ENCODE measurements at places on chromosomes 12 and 14.

DNA sequence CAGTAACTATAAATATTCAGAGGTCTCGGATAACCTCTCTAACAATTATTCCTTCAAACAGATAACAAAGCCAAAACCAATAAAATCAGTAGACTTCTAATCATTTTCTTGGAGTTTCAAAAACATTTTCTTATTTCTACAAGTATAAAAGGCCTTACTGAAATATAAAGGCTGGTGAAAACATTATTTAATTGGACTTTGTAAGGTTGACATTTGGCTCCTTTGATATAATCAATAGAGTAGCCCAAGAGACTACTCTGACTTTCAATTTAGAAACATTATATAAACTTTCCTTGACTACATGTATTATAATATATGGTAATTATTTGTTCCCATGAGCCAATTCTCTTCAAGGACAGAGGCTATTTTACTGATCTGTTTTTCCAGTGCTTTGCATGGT, 68.3 kb downstream of the OSBPL8 start:
- DNase-seq = no peak

DNA sequence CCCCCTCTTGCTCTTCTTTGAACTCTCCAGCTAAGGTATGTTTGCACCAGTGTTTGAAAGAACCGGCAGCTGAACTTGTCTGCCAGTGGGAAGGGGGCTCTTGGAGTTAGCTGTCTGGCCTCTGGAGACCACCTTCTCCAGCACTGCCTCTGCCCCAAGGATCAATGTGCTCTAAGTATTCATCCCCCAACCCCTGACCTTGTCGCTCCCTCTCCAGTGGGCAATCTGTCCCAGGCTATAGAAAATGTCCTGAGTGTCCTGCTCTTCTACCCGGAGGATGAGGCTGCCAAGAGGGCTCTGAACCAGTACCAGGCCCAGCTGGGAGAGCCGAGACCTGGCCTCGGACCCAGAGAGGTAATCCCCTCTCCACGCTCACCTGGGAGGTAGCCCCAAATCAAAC, 2.8 kb downstream of the P3H3 start:
- DNase-seq = no peak

DNA sequence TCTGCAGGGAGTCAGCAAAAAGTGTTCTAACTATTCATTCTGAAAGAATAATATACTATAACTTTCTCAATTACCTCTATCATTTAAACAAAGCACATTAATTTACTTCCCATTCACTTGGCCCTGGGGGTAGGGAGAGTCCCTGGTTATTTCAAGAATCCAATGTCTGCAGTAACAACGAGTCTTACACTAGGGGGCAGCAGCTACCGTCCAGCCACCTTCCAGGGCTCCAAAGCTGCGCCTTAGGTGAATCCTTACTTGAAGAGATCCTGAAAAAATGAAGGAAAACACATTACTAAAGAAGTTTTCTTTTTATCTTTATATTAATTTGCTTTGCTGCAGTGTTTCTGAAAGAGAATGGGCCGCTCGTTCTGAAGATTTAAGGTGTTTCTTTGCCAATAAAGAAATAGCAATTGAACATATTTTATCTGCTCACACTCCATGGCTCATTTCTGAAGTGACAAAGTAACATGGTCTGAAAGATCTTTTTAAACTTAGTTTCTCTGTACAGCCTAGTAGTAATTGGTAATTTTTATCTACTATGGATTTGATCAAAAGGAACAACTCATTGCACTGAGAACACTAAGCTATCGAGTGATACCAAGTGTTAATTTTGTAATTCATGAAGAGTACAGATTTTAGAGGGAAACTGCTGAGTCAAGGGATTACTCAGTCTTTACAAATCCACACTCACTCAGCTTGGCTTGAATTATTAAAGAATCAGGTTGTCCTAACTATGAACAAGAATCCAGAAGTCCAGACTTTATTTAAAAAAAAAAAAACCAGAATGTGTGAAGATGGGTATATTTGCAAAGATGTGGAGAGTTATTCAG, 27.6 kb downstream of the BHLHE41 start:
- peak; percentile 58 for DNase-seq

DNA sequence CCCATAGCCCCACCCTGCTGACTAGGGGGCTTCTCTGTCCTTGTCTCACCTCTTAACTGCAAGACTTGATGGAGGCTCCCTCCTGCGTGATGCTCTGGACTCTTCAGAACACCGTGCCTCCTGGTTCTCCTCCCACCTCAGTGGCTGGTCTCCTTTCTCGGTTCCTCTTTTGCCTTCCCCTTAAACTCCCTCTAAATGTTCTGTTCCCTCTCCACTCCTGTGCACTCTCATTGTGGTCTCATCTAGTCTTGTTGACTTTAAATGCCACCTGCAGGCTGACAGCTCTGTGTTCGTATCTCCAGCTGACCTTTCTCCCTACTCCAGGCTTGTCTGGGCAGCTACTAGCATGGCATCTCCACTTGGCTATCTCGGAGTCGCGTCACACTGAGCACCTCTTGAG, 28.3 kb downstream of the DYNC1H1 start:
- DNase-seq = no peak

DNA sequence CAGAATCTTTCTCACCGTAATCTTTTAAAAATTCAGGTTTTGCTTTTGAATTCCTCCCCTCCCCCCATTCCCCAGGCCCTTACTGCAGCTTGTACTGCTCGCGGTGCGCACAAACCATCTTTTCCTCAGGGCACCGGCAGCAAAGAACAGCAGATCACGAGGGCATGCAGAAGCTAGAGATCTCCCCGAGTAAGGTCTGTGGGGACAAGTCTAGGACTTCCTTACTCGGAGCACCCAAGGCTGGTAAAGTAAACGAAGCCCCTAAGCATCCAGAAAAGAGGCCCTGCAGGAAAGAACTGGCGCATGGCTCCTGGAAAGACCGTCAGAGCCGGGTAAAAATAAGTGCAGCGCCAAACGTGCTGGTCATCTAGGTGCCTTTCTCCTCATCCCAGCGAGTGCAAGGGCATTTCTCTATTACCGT, 727 bp downstream of the LDHB start:
- DNase-seq = peak; percentile 37

DNA sequence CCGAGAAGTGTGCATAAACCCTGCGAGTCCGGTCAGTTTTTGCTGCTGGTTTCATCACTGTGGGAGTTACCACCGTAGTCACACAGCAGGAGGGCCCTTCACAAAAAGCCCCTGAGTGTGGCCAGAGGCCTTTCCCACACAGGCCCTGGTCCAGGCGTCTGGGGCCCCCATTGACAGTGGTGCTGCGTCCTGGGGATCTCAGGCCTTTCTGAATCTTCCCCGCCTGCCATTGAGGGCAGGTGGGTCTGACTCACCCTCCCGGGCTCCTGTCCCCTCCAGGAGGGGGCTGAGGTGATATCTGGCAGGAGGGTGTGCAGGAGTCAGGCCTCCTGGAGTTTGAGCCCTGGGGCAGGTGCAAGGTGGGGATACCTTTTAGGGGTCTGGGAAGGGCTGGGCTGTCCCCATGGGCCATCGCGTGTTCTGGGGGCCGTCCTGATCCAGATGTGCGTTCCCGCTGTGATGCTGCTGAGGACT, 358.5 kb downstream of the TMEM121 start:
- no peak for DNase-seq

DNA sequence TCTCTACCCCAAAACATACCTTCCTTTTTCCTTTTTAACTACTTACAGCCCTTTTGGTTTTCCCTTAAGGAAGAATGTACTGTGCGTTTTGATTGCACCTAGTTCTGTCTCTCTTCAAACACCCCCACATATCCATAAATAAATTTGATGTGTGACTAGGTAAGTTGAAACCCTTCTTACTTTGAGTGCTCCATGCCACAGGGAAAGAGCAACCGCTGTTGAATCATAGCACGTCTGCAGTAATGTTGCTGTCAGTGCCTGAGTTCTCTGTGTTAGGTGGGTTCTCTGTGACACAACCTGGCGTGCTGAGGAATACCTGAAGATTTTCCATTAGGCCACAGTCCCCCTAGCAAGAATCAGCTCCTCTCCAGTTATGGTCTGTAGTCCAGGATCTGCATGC, 102.1 kb downstream of the FIGNL2 start:
- DNase-seq = no peak

DNA sequence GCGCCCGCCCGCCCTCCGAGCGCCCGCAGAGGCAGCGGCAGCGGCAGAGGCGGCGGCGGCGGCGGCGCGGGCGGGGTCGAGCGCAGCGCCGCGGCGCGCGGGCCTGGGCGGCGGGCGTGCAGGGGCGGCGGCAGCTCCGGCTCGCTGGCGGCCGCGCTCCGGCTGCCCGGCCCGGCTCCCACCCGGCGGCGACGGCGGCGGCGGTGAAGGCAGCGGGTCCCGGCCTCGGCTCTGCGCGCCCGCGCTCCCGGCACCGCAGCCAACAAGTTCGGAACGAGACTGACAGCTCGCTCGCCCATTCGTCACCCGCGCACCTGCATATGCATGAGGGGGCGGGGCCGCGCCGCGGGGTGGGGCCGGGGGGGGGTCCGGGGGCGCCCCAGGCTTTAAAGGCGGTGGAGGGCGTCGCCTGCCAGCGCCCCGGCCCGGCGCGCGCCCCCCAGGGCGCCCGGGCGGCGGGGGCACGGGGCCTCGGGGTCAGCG, at the start of gene JAG2:
JAG2 (minus strand) TSS at position 281 of the 483 bp plus-strand sequence. CDS start 356 bp downstream, outside the sequence.
- peak; percentile 48 for DNase-seq
